Activated T-helper 9 cell treated with anti-CD3 and anti-CD28 coated beads, Interleukin-2, amount 50 U/mL, for 16 hours (primary cell): ENCODE measurements at places on chromosomes 5 and 9.

DNA sequence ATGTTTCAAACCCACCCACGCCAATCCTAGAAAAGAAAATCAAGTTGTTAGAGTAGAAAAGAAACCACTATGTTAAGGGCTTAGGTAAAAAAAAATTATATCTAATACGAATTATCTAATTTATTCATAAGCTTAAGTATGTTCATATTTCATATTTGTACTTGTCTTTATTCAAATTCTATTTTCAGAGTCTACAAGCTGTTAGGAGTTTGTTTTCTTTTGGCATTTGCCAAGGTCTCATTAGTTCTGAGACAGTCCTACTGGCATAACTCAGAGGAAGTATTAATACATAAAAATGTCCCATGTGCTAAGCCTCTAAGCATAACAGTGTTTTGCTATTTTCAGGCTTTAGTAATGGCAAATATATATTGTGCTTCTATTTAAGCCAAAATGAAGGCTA is 57.6 kb downstream of the STARD4 start:
- no peak for DNase-seq

GRCh38 chr5:15421921-15422412 is 78.0 kb upstream of the FBXL7 start:
- no peak for DNase-seq

GRCh38 chr9:127586096-127586495 is 26.0 kb upstream of the STXBP1 start:
- DNase-seq, result no peak

DNA sequence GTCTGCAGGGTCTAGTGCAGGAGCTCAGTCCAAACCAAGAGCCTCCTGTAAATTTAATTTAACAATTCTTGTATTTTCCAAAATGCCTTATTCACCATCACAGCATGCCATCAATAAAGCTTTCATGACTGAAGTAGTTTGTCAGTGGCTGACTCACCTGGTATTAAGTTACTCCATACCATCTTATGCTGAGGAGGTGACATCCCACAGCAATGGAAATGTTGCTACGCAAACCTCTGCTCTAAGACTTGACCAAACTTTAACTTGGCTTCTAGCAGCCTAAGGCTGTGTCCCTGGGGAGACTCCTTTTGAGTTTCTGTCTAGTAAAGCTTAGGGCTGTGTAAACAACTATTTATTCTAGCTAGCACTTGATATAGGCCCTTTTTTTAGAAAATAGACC is 1231.3 kb upstream of the CDH18 start:
- no peak for DNase-seq

DNA sequence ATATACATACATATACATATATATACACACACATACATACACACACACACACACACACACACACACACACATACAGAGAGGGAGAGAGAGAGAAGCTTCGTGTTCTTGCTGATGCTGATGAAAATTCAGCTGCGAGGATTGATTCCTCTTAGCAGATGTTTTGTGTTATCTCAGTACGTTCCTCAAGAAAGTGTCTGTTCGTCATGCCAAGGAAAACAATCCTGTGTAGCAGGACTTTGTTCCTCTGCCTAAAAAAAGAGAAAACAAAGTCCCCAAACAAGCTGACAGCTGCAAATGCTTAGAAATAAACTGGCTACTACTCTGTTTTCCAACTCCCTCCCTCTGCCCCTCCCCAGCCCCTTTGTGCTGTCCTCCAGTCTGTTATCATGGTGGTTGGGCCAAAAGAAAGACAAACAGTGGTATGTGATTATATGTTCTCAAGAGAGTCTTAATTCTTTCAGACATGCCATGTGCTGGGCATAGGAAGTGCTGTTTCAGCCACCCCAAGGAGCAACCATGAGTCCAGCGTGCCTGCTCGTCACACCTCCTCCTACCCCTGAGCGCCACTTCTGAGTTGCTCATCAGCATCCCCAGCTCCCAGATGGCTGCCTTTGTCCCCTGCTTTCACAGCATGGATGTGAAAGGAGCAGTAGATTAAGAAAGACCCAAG is 71.5 kb upstream of the EQTN start:
- no peak for DNase-seq

DNA sequence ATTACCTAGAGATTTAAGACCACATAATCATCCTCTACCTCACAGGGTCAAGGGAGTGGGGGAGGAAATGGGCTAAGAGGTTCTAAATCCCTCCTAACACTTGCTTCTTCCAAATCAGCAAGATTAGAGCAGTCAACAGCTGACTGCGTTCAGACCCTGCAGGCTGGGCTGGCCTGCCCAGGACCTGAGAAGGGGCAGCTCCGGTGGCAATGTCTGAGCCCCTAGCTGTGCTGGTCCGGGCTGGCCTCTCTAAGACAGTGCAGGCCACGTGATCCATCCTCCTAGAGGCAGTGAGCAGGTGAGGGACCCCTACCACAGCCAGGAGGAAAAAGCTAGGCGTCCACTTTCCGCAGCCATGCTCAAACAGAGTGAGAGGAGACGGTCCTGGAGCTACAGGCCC is at the start of gene KCNV2:
Gene KCNV2 (plus strand): TSS at position 126 of the 400 bp plus-strand sequence. CDS start 230 bp downstream, at position 356.
- no peak for DNase-seq
